Bone marrow (tissue), 2 donors: ENCODE measurements at places on chromosomes 5 and 9.

GRCh38 chr5:8289779-8290178 is 420.8 kb downstream of the MTRR start:
- DNase-seq, result no peak

DNA sequence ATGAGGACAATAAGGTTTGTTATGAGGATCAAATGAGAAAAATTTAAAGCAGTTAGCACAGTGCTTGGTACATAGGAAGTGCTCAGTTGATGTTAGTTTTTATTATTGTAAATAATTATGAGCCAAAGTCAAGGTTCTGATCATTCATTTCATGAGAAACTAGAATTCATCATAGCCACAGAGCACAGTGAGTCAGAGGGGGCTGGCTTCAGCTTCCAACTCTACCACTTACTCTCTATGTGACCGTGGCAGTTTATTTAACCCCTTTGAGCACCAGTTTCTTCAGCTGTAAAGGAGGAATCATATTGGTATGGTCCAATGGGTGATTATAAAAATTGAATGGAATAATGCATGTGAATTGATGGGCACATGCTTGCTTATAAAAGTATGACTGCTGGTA is 39.4 kb downstream of the KLHL3 start:
- DNase-seq, result no peak

- no peak for DNase-seq
Measured at GRCh38 chr9:107750741-107751566, 261.4 kb upstream of the KLF4 start.

- no peak for DNase-seq
Measured at GRCh38 chr5:74850030-74850429, 16.2 kb downstream of the FAM169A start.

DNA sequence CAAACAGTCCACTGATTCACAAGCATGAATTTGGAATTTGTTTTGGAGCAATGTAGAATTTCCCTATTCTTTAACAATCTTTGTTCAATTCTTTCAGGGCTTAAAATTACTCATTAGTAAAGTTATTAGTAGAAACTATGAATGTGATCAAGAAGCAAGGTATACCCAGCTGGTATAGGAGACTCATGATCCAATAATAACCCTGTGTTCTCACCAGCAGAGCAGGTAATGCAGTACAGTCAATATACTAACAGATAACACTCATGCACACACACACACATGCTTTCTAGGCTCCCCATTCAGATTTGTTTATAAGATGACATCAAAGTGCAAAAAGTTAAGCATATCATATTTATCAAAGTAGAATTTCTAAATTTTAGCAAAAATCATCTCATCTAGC is 445.2 kb downstream of the ELAVL2 start:
- no peak for DNase-seq

DNA sequence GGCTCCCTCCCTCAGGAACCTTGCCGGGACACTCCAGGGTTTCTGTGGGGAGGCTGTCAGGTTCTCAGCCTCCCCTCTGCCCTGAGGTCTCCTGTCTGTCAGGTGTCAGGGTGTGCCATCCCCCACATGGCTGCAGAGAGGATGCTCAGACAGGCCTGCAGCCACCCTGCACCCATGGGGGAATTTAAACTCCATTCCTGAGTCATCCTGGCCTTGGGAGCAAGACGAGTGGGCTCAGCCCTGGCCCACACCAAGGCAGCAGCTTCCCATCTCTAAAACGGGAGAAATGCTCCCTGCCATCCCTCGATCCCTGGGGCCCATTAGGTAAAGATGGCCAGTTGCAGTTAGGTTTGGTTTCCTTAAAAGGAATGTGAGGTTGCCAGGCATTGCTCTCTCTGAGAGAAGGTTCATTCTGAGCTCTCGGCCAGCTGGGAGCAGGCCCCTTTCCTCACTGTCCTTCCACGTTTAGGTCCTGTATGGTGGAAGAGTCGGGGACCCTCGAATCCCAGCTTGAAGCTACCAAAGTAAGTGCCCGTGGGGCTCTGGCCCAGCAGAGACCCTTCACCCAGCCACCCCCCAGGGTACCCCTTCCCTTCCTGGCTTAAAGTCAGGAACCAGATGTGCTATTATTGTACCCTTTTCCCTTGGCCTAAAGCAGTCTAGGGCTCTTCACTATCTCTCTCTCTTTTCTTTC is 26.6 kb downstream of the DYNC2I2 start:
- no peak for DNase-seq

GRCh38 chr9:15377625-15378540 is 44.8 kb upstream of the SNAPC3 start:
- no peak for DNase-seq

DNA sequence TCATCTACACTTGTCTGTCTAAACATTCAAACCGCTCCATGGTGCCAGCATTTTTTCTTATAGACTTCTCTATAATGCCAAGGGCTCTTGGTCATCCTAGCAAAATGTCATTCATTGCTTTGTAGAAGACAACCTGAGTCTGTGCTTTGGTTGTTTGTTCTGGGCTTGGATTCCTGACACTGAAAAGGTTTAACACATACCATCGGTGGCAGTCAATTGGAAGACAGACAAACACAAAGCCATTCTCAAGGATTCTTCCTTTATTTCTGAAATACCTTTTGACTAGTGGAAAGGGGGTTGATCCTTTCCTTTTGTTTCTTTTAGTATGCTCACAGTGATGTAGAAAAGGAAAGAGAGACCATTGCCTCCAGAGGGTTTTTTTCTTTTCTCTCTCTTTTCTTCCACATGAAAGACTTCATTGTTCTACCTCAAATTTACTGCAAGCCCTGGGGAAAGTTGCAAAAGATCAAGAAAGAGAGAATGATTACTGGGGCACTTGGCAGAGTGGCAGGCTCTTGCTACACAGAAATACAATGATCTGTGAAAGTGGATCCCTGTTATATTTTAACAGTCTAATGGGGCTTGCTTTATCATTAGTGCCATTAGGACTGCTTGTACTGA is 66.4 kb upstream of the TMC1 start:
- DNase-seq, result no peak

GRCh38 chr9:15977438-15977837 is 424.6 kb downstream of the CCDC171 start:
- no peak for DNase-seq

DNA sequence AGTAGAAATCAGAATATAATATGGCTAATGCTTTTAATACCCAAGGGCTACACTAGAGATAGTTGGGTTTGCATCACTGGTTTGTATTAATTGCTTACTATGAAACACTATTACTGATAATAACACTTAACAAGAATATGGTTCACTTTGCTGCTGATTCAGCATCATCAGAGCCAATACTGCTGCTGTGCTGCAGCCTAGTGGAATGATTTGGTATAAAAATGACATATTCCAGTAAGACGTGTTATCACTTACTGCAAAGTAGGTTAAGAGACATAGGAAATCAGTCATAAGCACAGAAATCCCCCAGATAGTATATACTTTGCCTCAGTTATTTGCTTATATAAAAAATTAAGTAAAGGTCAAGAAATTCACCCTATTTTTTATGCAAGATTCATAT is 2.8 kb downstream of the CDH10 start:
- DNase-seq, result no peak
